Renal cortical epithelial cell (primary cell): ENCODE measurements at places on chromosomes 16 and 17.

GRCh38 chr17:28740406-28741357 is 3.1 kb upstream of the TRAF4 start:
- no peak for DNase-seq

GRCh38 chr17:31692027-31692426 is 167.0 kb downstream of the COPRS start:
- no peak for DNase-seq

GRCh38 chr16:2484898-2485508 is 10.1 kb downstream of the TBC1D24 start:
- no peak for DNase-seq

GRCh38 chr16:82317411-82318167 is 147.6 kb upstream of the MPHOSPH6 start:
- no peak for DNase-seq

- peak; percentile 42 for DNase-seq
Observed at GRCh38 chr17:59725691-59726090, 18.2 kb downstream of the VMP1 start.

GRCh38 chr17:51636291-51636690 is 375.9 kb downstream of the UTP18 start:
- DNase-seq: no peak

GRCh38 chr16:57299009-57299718 is 14.7 kb upstream of the PLLP start:
- DNase-seq: peak; percentile 74

GRCh38 chr17:63116967-63117830 is 151.2 kb downstream of the TANC2 start:
- DNase-seq: peak; percentile 89

GRCh38 chr16:2501946-2502895 is 11.5 kb upstream of the ATP6V0C start:
- no peak for DNase-seq
